ENCODE measurements at places on chromosomes 2 and 18. TPM values are rescaled to one million over a fixed set of nuclear protein-coding genes. Genes with fewer than 3 reads are reported as not detected.

The DAW1 gene
- polyA plus RNA-seq: 0.12 TPM

The CNGA3 gene
- polyA plus RNA-seq: not detected

The PAX8 gene
- polyA plus RNA-seq: 1.2 TPM

The CYBRD1 gene
- polyA plus RNA-seq: 115 TPM

The SLC30A3 gene
- 0.07 TPM for polyA plus RNA-seq

The TAF1B gene
- 25.8 TPM for polyA plus RNA-seq

The ARHGEF4 gene
- polyA plus RNA-seq: 0.95 TPM

The TCF7L1 gene
- 3.5 TPM for polyA plus RNA-seq

The OST4 gene
- polyA plus RNA-seq: 679 TPM

The PSD4 gene
- polyA plus RNA-seq: 0.37 TPM

The DSG3 gene
- polyA plus RNA-seq: not detected

The STAT4 gene
- 1.3 TPM for polyA plus RNA-seq

The ACVR1C gene
- polyA plus RNA-seq: 0.04 TPM

The KCNIP3 gene
- polyA plus RNA-seq: 0.12 TPM

The ACKR3 gene
- polyA plus RNA-seq: 0.07 TPM

The REG1B gene
- not detected for polyA plus RNA-seq

The RELCH gene
- polyA plus RNA-seq: 20.3 TPM

The TMEM247 gene
- not detected for polyA plus RNA-seq

The IL1B gene
- 2.3 TPM for polyA plus RNA-seq

The SLC4A3 gene
- polyA plus RNA-seq: 3.3 TPM

The GPR39 gene
- 3.6 TPM for polyA plus RNA-seq

The LRRC30 gene
- polyA plus RNA-seq: not detected

The RAB12 gene
- polyA plus RNA-seq: 29.9 TPM

The FBXO41 gene
- polyA plus RNA-seq: 2.7 TPM

The KCNK3 gene
- polyA plus RNA-seq: 0.04 TPM

The LAPTM4A gene
- polyA plus RNA-seq: 1,416 TPM

The LYG1 gene
- polyA plus RNA-seq: 0.86 TPM

The DSC3 gene
- polyA plus RNA-seq: 0.02 TPM

The MAL gene
- polyA plus RNA-seq: not detected

The CFAP210 gene
- not detected for polyA plus RNA-seq

The G6PC2 gene
- polyA plus RNA-seq: not detected

The GCKR gene
- polyA plus RNA-seq: 0.36 TPM

The CCDC74A gene
- polyA plus RNA-seq: 5.2 TPM

The CD8B gene
- not detected for polyA plus RNA-seq

The CPLX4 gene
- polyA plus RNA-seq: not detected

The PTPRM gene
- polyA plus RNA-seq: 81.1 TPM

The CARF gene
- 6.2 TPM for polyA plus RNA-seq

The C1QL2 gene
- not detected for polyA plus RNA-seq

The DCC gene
- polyA plus RNA-seq: 0.67 TPM

The RNF149 gene
- 18.8 TPM for polyA plus RNA-seq

The SLC23A3 gene
- polyA plus RNA-seq: 0.53 TPM

The CAPG gene
- 97.8 TPM for polyA plus RNA-seq

The GALNT3 gene
- polyA plus RNA-seq: 1.9 TPM

The IL36RN gene
- polyA plus RNA-seq: not detected

The C2orf80 gene
- not detected for polyA plus RNA-seq

The SF3B6 gene
- polyA plus RNA-seq: 209 TPM

The FBXO36 gene
- polyA plus RNA-seq: 2.0 TPM

The SYT4 gene
- polyA plus RNA-seq: not detected

The DCAF17 gene
- 18.3 TPM for polyA plus RNA-seq

All from AG04450 (cell line).